Myometrial cell (primary cell): ENCODE measurements at places on chromosomes 4 and X. TPM values are rescaled to one million over a fixed set of nuclear protein-coding genes. Genes with fewer than 3 reads are reported as not detected.

Gene UGT2A2
- total RNA-seq = not detected in 2 replicates

Gene MUC7
- total RNA-seq = not detected in 2 replicates

Gene RHOXF2B
- total RNA-seq = not detected in 2 replicates

Gene MID1
- total RNA-seq = 7.2 and 9.9 TPM in 2 replicates

Gene CLTRN
- total RNA-seq = 0.18 and 0.58 TPM in 2 replicates

Gene PRRG1
- total RNA-seq = 10.7 and 11.3 TPM in 2 replicates

Gene FRAS1
- total RNA-seq = 1.2 and 3.2 TPM in 2 replicates

Gene ETDA
- total RNA-seq = not detected in 2 replicates

Gene SHOX
- not detected in 2 replicates for total RNA-seq

Gene ARMCX4
- 0.86 and 1.9 TPM in 2 replicates for total RNA-seq

Gene OPRPN
- not detected in 2 replicates for total RNA-seq

Gene TAF7L
- total RNA-seq = 0.29 and 0.53 TPM in 2 replicates

Gene MSN
- 397 and 402 TPM in 2 replicates for total RNA-seq

Gene GAGE10
- not detected in 2 replicates for total RNA-seq

Gene MTHFD2L
- 4.6 and 6.3 TPM in 2 replicates for total RNA-seq

Gene BMP3
- total RNA-seq = not detected in 2 replicates

Gene DCAF4L1
- total RNA-seq = not detected in 2 replicates

Gene ARHGEF38
- total RNA-seq = not detected in 2 replicates

Gene SRPK3
- 0.35 TPM in 1 of 2 replicates, not detected in the other for total RNA-seq

Gene STS
- 4.8 and 5.8 TPM in 2 replicates for total RNA-seq

Gene TKTL1
- not detected in 2 replicates for total RNA-seq

Gene CLDN22
- not detected in 2 replicates for total RNA-seq

Gene USP17L5
- total RNA-seq = not detected in 2 replicates

Gene DDX53
- not detected in 2 replicates for total RNA-seq

Gene MSANTD1
- total RNA-seq = not detected in 2 replicates

Gene SPANXN3
- not detected in 2 replicates for total RNA-seq

Gene PABPC4L
- 0.53 and 0.86 TPM in 2 replicates for total RNA-seq

Gene STEEP1
- total RNA-seq = 20.2 and 23.7 TPM in 2 replicates

Gene FANCB
- total RNA-seq = 4.6 and 9.2 TPM in 2 replicates

Gene EIF2S3
- 209 and 243 TPM in 2 replicates for total RNA-seq

Gene RENBP
- total RNA-seq = 0.53 and 2.3 TPM in 2 replicates

Gene IRS4
- not detected in 2 replicates for total RNA-seq

Gene DMRTC1
- not detected in 2 replicates for total RNA-seq

Gene CDS1
- 0.18 TPM in 1 of 2 replicates, not detected in the other for total RNA-seq

Gene ENOPH1
- total RNA-seq = 29.4 and 30.8 TPM in 2 replicates

Gene WDR17
- total RNA-seq = 0.53 and 0.86 TPM in 2 replicates

Gene NLGN3
- not detected in 2 replicates for total RNA-seq

Gene LRBA
- 19.6 and 32.8 TPM in 2 replicates for total RNA-seq

Gene LRIT3
- total RNA-seq = not detected in 2 replicates

Gene NR0B1
- not detected in 2 replicates for total RNA-seq

Gene RHOXF2
- total RNA-seq = not detected in 2 replicates

Gene NXT2
- 13.5 and 17.0 TPM in 2 replicates for total RNA-seq

Gene KIF4A
- 9.5 and 12.6 TPM in 2 replicates for total RNA-seq

Gene SH3RF1
- 14.5 and 15.0 TPM in 2 replicates for total RNA-seq

Gene IGFBP7
- total RNA-seq = 415 and 416 TPM in 2 replicates

Gene ATP7A
- 2.9 and 3.9 TPM in 2 replicates for total RNA-seq
